H7 (cell line): ENCODE measurements at places on chromosomes 12 and 14.

DNA sequence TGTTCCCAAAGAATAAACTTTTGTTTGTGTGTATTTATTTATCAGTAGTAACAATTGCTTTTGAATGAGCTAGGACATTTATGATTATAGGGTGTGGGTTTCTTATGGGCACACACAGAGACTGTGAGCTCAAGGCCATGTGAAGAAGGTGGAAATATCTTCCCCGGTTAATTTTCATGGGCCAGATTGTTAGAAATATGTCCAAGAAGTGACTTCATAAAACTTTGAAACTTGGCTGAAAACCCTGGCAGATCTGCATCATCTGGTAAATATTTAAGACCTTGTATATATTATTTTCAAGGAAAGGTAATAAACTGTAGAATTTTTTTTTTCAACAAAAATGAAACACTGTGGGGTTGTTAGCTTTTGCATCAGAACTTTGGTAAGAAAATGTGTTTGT lies 53.5 kb upstream of the RNU6-8 start:
- no peak for DNase-seq

GRCh38 chr14:91154851-91155625 lies 41.2 kb downstream of the DGLUCY start:
- DNase-seq = no peak

- no peak for DNase-seq
Measured at GRCh38 chr12:84660139-84660538, 252.5 kb downstream of the SLC6A15 start.

- no peak for DNase-seq
Measured at GRCh38 chr14:93309427-93309966, 23.3 kb downstream of the BTBD7 start.

- DNase-seq = peak; percentile 47
Measured at GRCh38 chr12:103751171-103751570, 89.9 kb downstream of the NT5DC3 start.

DNA sequence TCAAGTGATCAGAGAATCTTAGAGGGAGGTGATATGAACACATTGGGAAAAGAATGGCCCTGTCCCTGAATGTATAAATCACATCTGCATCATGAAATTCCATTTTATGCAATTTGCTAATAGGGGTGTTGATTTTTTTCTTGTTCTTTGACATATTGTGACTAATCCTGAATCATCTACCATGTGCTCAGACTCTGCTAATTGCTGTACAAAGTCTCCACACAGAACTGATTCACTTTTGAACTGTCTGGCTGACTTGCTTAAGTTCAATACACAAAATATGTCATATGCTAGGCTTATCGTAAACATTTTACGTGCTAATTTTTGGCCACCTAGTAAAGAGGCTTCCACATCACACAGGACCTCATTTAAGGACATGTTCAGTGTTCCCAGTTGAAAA lies 2.6 kb downstream of the TMEM132D start:
- no peak for DNase-seq

DNA sequence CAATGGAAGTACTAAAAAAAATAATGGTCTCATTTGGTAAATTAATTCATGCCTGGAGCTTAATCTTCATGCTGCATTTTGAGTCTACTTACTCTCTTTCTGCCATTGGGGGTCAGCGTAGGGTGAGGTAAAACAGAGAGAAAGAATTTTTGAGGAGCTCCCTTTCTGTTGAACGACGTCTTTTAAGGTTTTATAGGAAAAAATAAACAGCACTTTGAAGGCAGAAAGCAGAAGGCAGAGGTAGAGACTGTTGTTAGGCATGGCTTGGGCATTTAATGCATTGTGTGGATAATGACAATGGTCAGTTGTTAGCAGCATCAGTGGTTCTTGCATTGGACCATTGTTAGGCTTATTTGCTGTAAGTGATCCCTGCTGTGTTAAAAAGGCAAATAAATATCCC lies 557.2 kb upstream of the STXBP6 start:
- peak; percentile 20 for DNase-seq

DNA sequence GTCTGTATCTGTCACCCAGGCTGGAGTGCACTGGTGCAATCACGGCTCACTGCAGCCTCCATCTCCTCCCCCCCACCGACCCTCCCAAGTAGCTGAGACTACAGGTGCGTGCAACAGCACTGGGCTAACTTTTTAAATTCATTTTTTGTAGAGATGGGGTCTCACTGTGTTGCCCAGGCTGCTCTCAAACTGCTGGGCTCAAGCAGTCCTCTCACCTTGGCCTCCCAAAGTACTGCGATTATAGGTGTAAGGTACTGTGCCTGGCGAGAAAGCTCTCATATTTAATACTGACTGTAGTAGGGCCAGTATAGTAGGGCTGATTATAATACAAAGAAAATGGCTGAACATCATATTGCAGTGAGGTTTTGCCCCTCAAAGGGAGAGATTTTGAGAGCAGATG lies 2.4 kb downstream of the RIC8B start:
- DNase-seq = no peak

GRCh38 chr12:40168001-40168400 lies 56.8 kb upstream of the LRRK2 start:
- DNase-seq = no peak

DNA sequence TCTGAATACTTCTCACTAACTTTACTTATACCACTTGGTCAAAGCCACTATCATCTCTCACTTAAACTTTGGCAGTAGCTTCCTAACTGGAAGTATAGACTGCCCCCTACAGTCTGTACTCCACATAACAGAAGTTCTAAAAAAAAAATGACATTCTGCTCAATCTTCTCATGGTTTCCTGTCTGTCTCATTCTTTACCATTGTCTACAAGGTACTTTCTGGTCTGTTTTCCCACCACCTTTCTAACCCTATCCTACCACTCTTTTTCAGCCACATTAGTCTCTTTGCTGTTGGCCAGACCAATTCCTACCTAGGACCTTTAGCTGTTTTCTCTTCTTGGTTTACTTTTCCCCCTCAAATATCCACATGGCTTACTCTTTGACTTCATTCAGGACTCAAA lies 14.7 kb downstream of the CPSF6 start:
- peak; percentile 36 for DNase-seq

GRCh38 chr12:46217541-46218321 lies 51.1 kb downstream of the SLC38A1 start:
- DNase-seq = no peak

GRCh38 chr12:2171672-2172426 lies 119.1 kb downstream of the CACNA1C start:
- no peak for DNase-seq

GRCh38 chr14:85617791-85618190 lies 87.8 kb downstream of the FLRT2 start:
- no peak for DNase-seq

GRCh38 chr12:71300772-71301675 lies 138.6 kb upstream of the LGR5 start:
- DNase-seq = no peak

GRCh38 chr12:49505672-49506071 lies 33.2 kb upstream of the KCNH3 start:
- DNase-seq = no peak

- DNase-seq = no peak
Measured at GRCh38 chr12:117567644-117568216, 206.3 kb upstream of the NOS1 start.

DNA sequence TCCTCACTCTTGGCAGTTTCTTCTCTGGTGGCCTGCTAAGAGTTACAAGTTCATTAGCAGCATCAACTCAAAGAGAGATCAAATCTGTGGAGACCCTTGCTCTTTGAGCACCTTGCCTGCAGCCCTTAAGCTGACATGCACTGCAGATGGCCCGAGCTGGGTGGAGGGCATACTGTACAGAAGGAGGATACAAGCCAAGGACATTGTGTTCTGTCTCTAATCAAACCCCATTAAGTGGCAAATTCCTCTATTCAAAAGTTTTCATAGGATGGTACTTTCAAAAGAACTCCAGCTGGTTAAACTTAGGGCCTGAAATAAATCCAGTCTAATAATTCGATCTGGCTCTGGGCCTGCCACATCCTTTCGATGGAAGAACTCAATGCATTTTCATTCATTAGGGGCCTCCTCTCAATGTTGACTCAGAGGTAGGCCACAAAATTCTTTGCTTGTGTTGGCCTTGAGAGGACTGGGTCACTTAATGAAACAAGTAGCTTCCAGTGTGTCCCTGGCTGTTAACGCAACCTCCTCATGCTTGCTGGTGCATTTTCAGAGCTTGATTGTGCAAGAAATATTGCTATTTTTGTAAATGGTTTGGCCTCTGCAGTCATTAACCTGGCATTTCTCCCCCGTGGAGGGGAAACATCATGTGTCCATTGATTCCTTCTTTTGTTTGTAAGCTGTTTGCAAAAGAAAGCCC lies 318.2 kb downstream of the NUAK1 start:
- DNase-seq = peak; percentile 16

DNA sequence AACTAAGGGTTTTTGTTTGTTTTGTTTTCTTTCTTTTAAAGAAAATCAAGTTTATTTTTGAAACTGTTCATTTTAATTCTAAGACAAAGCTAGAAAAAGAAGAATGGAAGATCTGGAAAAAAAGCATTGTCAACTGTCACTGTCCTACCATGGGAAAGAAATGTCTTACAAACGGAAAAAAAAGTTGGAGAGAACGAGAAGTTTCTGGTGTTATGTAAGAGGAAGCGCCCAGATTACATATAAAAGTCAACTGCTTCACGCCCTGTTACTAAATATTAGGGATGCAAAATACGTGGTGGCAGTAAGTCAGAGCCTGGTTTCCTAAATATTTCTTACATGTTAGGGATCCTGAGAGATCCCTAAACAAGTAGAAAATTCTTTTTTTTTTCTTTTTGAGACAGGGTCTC lies 14.3 kb upstream of the FBXL14 start:
- DNase-seq = no peak

GRCh38 chr14:21985081-21985480 lies 311.5 kb upstream of the OR4E1 start:
- DNase-seq = no peak

DNA sequence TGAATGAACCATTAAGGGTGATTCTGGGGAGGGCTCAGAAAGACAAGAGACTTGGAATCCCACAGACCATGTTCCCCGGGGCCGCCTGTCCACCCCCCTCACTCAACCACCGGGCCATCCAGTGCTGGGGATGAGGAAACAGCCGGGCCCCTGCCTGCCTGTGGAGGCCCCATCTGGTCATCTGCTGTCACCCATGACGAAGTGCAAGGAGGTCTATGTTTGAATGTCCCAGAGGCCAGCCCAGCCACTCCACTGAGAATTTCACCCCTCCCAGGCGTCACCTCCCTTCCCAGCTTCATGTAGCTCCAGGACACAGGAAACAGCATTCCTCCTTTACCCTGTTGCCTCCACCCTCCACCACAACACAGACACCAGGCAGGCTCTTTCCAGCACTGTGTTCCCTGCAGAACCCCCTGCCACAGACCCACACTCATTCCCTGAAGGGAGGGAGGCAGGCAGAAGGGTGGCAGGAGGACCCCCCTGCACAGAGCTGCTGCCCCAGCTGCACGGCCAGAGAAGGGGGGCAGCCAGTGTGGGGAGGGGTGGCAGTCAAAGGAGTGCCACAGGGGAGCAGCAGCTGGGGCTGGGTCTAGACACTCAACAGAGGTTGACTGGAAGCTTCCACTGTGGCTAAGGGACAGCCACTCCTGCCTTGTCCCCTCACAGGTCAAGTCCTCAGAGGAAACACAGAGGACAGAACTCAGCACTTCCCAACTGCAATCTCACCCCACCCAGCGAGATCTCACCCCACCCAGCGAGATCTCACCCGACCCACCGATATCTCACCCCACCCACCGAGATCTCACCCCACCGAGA lies 50.3 kb upstream of the PPP2R5C start:
- peak; percentile 29 for DNase-seq

DNA sequence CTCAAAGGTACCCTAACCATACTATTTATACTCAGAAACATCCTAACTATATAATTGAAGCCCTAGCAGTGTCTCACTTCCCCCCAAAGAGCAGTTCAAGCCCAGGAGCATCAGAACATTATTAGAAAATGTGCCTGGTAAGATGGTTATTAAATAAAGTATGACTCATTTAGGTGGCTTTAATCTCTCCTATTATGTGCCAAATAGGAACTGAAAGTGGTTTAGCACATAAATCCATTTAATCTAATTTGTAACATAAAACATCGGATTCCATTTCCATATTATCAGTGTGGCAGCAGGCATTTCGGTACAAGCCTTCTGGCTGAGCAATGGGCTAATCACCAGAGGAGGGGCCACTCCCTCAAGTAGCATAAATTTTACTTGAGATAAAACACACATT lies 395.2 kb upstream of the TMTC1 start:
- no peak for DNase-seq

GRCh38 chr14:105014032-105014431 lies 6.9 kb downstream of the CDCA4 start:
- peak; percentile 28 for DNase-seq

- peak; percentile 89 for DNase-seq
Measured at GRCh38 chr14:75295491-75296345, 17.1 kb downstream of the FOS start.

DNA sequence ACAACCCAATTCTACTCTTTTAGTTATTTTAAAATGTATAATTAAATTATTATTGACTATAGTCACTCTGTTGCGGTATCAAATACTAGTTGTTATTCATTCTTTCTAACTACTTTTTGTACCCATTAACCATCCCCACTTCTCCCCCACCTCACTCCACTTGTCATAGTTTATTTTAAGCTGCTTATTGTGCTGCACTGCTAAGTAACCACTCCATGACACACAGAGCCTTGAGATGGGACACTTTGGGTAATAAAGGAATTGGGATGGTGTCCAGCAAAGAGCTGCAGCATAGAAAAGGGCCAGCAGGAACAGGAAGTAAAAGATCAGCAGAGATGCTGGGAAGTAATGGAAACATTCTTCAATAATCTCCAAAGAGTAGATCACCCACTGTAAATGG lies 123.0 kb downstream of the RPS29 start:
- no peak for DNase-seq

- DNase-seq = no peak
Measured at GRCh38 chr12:8916154-8916553, 1.8 kb downstream of the PHC1 start.

- no peak for DNase-seq
Measured at GRCh38 chr12:109554761-109555160, 18.5 kb downstream of the MMAB start.

DNA sequence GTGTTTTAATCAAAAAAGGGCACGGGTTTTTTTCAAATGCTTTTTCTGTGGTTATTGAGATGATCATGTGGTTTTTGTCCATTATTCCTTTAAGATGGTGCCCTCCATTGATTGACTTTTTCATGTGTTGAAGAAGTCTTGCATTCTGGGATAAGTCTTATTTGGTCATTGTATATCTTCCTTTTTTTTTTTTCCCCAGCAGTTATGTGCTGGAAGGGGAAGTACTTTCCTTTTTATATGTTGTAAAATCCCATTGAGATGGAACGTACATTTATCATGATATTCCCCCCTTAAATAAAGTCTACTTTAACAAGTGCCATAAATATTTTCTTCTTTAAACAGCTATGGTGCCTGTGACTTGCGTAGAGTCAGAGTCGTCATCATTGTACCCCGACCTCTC lies 24.8 kb upstream of the MUCL1 start:
- DNase-seq = no peak

DNA sequence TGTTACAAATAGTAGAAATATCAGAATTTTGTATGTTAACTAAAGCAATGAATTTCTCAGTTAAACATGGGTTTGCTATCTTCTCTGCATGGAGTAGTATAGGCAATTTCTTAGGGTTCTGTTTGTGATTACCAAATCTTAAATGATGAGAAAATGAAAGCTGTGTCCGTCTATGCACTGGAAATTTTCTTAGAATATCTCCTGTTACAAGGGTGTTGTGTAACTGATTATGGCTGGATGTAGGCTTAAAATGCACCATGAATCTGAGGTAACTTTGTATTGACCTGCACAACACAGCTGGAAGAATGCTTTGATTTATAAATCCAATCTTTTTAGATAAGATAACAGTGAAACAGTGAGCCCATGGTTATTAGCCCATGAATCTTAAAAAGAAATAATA lies 17.8 kb downstream of the TRIP11 start:
- DNase-seq = no peak

GRCh38 chr12:77402716-77403115 lies 337.3 kb upstream of the E2F7 start:
- DNase-seq = no peak
